ENCODE measurements at places on chromosomes 5 and 9. TPM values are rescaled to one million over a fixed set of nuclear protein-coding genes. Genes with fewer than 3 reads are reported as not detected.

PCDHGA2 gene
- 5.4 TPM for polyA plus RNA-seq

C9 gene
- polyA plus RNA-seq: not detected

CATSPER3 gene
- polyA plus RNA-seq: 0.45 TPM

NTRK2 gene
- polyA plus RNA-seq: 12.0 TPM

SPATA31C1 gene
- not detected for polyA plus RNA-seq

BTNL8 gene
- polyA plus RNA-seq: 0.04 TPM

CDKN2B gene
- polyA plus RNA-seq: 0.63 TPM

FOXD4L6 gene
- polyA plus RNA-seq: not detected

IL31RA gene
- 0.42 TPM for polyA plus RNA-seq

FBP2 gene
- polyA plus RNA-seq: not detected

All from ovary (tissue), 10 donors.